ENCODE measurements at places on chromosomes 13 and 19.

- no peak for DNase-seq
These were observed 66.7 kb downstream of the SIPA1L3 start for GRCh38 chr19:37973666-37974065.

GRCh38 chr19:45187421-45188100 is 9.0 kb downstream of the BLOC1S3 start:
- DNase-seq: no peak

DNA sequence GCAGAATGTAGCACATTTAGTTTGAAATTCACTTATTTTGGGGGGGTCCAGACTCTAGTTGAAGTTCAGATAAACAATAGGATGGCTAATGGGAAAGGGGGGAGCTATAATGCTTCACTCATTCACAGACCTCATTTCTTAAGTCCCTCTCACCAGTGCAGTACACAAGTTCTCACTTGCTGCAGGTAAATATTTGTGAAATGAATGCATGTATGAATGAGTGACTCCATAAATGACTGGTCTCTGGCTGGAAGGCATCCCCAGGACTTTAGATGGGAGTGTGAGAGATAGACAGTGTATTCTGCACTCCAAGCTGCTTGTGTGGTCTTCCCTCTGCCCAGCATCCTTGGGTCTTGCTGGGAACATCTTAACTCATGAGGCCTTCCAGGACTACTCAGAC is 169.2 kb downstream of the ZIC5 start:
- DNase-seq: no peak

- DNase-seq: no peak
These were observed 10.3 kb upstream of the ZNF177 start for GRCh38 chr19:9352505-9352904.

Data from fibroblast of upper back skin (primary cell).